ENCODE measurements at places on chromosomes 4 and X.

GRCh38 chr4:104205116-104205515, 289.6 kb downstream of the CXXC4 start:
- no peak for DNase-seq

DNA sequence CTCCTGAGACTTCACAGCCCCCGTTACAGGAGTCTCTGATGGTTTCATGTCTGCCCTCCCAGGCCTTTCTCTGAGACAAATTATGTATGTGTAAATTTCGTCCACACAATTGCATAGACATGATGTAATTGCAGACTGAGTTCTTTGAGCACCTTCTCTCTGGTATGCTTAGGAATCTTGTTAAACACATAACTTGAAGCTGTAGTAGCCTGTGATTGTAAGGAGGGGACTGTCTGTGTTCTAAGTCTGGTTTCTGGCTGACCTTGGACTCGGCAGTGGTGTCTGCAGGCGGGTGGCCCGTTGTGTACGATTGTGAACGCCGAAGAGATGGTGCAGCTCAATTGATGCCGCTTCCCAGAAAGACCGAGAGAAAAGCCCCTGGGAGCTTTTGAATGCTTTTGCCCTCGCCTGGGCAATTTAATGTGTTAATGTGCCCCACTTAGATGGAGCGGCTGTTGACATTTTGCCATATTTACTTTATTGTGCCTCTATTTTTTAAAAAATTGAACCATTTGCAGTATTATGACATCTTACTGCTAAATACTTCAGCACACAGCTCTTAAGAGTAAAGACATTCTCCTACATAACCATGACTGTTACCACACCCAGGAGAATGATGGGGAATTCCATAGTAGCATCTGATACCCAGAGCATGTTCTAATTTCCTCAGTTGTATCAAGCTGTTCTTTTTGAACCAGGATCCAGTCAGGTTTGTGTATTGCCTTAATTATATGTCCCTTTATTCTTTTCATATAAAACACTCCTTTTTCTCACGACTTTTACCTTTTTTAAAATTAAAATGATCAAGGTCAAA, 58.4 kb upstream of the TADA2B start:
- no peak for DNase-seq

GRCh38 chr4:37946503-37947179, 13.6 kb upstream of the PTTG2 start:
- no peak for DNase-seq

DNA sequence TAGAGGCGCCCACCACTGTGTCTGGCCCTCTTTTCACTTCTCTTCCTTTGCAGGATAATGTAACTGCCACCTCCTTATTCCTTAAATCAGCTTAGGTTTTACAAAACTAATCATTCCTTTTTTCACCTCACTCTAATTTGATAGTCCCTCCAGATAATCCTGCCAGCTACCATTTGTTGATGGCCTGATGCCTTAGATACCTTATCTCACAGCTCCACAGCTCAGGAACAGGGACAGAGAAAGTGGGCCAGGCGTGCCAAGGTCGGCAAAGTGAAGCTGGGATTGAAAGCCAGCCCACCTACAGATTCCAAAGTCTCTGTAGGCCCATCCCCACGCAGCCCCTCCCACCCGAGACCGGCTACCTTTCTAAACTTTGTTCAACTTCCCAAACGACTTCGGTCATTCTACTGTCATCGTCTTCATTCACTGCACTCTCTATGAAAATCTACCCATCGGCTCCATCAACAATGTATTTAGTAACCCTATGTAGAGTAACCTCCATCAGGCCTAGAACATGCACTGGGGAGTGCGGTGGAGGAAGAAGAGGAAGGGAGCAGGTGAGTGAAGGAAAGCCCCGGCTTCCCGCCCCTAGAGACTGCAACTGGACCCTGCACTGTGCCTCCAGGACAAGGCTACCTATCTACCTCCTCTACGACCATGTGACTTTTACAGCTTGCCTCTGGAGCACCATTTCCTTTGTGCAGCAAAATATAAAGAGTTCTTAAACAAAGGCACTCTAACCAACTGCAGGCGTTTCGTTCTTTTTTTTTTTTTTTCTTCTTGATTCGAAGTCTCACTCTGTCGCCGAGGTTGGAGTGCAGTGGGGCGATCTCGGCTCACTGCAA, 1.5 kb downstream of the CASP6 start:
- no peak for DNase-seq

DNA sequence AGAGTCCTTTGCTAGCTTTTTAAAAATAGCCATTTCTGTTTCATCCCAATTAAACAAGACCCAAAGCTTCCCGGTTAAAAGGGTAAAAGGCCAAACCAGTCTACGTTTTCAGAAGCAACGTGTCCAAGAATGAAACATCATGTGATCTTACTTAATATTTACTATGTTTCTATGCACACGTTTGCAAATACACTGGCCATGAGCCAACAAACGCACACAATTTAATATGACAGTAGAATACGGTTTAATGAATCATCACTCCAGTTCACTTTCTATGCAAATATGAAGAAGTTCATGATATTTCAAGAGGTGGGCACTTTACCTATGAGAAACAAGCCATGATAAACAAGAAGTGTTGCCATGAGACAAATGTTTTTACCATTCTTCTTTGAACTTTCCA, 4.3 kb downstream of the NR0B1 start:
- no peak for DNase-seq

- no peak for DNase-seq
Measured at GRCh38 chr4:175411251-175411650, 400.8 kb downstream of the GPM6A start.

- no peak for DNase-seq
Measured at GRCh38 chr4:5220028-5220427, 168.7 kb downstream of the STK32B start.

DNA sequence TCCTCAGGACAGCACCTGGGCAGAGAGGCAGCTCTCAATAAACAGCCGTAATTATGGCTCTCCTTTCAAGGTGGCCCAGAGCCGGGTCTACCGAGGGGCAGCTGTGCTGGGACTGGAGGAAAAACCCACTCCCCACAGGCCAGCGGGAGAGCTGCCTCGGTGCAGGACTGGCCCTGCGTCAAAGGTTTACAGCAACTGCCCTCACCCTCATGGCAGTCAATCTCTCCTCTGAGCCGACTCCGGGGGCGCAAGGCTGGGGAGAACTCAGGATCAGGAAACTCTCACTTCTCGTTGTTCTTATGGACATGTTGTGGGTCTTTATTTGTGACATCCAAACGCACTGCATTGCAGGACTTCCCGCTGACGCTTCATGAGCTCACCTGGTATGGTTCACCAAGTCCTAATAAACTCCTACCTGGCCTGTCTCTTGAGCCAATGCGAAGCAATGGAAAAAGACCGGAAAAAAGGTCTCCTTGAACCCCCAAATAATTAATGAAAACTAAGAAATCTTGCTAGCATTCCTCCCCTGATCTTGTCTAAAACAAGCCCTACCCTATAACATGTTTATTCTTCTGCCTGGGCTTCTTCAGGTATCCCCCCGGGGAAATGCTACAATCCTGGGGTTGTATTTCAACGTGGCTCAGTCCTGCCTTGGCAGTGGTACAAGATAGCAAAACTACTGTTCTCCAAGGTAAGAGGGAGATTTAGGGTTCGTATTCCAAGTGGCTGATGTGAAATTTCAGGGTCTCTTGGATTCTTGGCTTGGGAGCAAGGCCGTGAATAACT, 50.1 kb upstream of the CDKN2AIP start:
- no peak for DNase-seq

DNA sequence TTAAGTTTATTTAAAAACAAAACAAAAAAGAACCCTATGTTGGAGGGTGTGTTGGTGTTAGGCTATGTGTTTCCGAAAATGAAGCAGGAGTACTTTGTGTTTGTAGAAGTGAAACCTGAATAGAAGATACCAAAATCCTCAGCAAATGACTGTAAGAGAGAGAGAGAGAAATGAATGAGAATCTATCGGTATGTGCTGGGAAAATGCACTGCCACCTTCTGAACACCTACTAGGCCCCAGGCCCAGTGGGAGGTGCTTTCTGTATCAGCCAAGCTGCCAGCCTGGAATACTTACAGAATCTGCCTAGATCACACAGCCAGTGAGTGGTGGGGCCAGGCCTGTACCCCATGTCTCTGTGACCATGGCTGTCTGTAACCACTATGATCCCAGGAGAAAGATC, 14.9 kb upstream of the PIM2 start:
- DNase-seq: no peak

- DNase-seq: no peak
Measured at GRCh38 chr4:53514509-53514908, 76.8 kb downstream of the LNX1 start.

DNA sequence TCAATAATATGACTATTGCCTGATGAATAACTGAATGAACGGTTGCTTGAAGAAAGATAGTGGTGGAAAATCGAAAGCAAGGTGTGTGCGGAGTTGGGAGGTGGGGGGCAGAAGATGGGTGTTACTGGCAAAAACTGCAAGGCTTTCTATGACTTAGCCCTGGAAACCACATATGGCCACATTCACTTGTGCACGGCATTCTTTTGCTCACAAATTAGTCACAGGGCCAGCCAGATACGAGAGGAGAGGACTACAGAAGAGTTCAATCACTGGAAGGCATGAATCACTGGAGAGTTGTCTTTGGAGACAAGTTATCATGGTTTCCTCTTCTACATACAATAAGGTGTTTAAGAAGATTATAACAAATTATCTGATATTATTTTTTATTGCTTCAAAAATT, 626.5 kb upstream of the CPEB2 start:
- no peak for DNase-seq

- no peak for DNase-seq
Measured at GRCh38 chr4:81694176-81694913, 222.6 kb upstream of the RASGEF1B start.

DNA sequence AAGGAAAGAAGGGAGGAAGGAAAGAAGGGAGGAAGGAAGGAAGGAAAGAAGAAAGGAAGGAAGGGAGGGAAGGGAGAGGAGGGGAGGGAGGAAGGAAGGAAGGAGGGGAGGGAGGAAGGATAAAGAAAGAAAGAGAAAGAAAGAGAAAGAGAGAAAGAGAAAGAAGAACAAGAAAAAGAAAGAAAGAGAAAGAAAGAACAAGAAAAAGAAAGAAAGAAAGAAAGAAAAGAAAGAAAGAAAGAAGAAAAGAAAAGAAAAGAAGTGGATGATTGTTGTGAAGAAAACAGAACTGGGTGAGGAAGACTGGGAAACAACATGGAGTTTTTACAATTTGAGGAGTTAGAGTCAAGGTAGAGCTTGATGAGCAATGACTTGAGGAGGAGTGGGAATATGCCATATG, 78.0 kb downstream of the EIF4E start:
- DNase-seq: no peak

- no peak for DNase-seq
Measured at GRCh38 chrX:9595174-9595573, 130.3 kb downstream of the TBL1X start.

- no peak for DNase-seq
Measured at GRCh38 chr4:185666156-185666555, 130.8 kb upstream of the PDLIM3 start.

DNA sequence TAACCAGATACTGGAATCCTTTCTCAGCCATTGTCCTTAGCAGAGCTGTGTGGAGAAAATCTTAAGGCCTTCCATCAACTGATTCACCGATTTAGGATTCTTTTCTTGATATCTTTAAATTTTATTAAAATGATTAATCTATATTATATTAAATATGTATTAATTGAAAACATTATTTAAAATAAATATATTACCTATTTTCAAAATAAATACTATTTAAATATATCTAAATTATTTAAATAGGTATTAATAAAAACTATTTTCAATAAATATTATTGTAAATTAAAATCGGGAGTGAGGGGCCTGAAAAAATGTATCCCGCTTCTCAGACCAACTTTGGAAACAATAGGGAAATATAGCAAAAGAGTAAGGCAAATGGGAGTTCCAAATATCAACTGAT, 94.0 kb upstream of the HPF1 start:
- no peak for DNase-seq

DNA sequence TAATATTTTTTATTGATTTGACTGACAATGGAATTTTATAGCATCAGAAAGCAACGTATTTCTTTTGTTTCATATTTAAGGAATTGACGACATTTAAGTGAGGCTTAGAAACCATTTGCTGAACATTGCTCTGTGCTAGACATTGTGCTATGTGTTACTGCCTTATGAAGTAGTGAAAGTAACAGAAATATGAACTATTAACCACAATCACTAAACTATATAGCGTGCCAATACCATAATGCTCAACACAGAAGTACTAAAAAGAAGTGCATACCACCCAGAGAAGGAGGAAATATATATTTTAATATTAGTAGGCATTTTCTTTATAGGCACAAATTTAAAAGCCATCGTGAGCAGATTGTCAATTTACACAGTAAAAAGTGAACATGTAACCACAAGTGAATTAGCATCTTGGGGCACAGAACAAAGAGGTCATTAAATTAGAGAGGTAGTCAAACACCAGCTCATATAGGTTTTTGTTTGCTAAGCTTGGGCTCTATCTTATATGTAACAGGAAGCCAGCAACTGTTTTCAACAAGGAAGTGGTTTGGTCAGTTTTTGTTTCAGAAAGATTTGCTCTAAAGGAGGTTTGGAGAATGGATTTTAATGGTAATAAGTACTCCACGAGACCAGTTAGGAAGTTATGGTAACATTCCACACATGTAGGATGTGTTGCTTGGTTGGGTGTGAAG, 270.7 kb downstream of the GRXCR1 start:
- DNase-seq: no peak

DNA sequence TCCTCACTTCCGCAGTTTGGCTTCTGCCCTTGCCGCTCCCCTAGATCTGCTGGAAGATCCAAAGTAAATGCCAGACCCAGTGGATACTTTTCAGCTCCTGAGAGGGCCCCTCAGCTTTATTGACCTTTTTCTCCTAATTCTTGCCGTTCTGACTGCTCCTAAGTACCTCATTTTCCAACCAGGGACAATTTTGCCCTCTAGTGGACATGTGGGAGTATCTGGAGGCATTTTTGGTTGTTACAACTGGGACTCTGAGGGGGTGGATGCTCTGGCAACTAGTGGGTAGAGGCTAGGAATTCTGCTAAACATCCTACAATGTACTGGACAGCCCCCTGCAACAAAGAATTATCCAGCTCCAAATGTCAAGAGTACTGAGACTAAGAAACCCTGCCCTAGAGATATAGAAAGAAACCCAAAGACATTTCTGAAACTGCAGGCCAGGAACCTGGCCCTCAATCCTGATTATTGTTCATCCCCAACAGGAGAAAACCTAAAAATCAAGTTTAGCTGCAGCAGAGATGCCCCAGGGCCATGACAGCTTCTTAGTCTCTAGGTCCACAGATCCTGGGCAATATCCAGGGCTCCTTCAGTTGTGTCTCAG, 3.4 kb downstream of the TEX13B start:
- DNase-seq: no peak

GRCh38 chrX:69357317-69357716, 146.8 kb upstream of the NALF2 start:
- DNase-seq: no peak

GRCh38 chr4:94548571-94548970, 96.8 kb downstream of the PDLIM5 start:
- no peak for DNase-seq

GRCh38 chr4:140255467-140255866, 101.5 kb upstream of the MAML3 start:
- no peak for DNase-seq

GRCh38 chr4:115927382-115927781, 814.0 kb upstream of the NDST4 start:
- no peak for DNase-seq

GRCh38 chrX:46582325-46582724, 8.8 kb downstream of the CHST7 start:
- no peak for DNase-seq
